ENCODE measurements at places on chromosomes 1 and 21.

- no peak for DNase-seq
Observed at GRCh38 chr1:209630383-209631225, 21.6 kb downstream of the LAMB3 start.

GRCh38 chr1:154703170-154703569 lies 95.2 kb upstream of the ADAR start:
- DNase-seq = no peak

DNA sequence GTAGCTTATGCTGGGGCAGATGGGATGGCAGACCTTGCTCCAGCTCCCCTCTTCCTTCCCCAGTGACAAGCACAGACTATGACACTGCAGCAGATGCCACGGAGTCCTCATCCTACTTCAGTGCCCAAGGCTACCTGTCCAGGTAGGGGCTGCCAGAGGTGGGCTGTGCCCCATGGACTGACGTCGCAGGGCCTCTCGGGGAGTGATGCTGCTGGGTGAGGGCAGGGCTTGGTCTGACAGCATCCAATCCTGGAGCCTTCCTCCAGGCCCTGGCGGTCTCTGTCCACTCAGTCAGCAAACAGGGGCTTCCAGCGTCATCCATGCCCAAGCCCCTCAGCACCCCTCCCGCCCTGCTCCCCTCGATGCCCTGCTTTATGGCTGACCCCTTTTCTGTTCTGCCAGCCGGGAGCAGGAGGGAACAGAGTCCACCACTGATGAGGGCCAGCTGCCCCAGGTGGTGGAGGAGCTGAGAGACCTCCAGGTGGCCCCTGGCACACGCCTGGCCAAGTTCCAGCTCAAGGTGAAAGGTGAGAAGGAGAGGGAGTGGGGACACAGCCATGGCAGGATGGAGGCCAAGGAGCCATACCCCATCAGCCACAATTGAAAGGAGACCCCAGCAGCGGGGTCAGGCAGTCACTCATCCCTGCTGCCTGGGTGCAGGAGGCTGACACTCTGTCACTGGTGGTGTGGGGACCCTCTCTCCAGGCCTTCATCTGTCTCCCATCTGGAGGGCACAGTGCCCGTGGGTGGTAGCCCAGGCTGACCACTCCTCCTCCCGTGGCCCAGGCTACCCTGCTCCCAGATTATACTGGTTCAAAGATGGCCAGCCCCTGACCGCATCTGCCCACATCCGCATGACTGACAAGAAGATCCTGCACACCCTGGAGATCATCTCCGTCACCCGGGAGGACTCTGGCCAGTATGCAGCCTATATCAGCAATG lies 73.6 kb downstream of the TRIM11 start:
- DNase-seq = no peak

GRCh38 chr21:26595971-26596370 lies 22.9 kb upstream of the CYYR1 start:
- no peak for DNase-seq

DNA sequence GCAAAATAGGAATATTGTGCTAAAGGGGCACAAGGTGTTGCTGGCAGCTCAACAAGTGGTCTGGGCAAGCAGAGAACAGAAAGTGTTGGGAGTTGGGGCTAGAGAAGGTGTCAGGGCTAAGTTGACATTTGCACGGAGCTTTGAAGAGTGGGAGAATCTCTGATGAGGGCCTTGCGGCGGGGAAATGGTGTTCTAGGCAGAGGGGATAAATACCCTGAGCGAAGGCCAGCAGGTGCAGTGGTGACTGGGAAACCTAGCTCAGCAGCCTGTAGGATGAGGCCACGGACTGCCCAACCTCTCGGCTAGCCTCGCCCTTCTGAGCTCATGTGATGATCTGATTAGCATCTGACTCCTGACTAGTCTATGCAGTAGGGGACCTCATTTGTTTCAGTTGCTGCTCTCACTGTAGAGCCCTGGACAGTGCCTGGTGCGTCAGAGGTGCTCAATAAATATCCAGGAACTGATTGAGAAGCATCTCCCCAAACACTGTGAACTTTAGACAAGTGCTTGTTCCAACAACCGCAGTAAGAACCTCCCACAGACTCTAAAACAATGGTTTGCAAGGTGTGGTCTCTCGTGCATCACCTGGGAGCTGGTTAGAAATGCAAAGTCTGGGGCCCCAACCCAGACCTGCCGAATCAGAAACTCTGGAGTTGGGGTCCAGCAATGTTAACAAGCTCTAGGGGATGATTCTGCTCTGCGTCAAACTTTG lies 1.0 kb upstream of the FOXO6 start:
- no peak for DNase-seq

GRCh38 chr1:188269956-188270355 lies 1441.2 kb downstream of the PLA2G4A start:
- DNase-seq = no peak

GRCh38 chr1:24311741-24312140 lies 7.4 kb upstream of the GRHL3 start:
- no peak for DNase-seq

DNA sequence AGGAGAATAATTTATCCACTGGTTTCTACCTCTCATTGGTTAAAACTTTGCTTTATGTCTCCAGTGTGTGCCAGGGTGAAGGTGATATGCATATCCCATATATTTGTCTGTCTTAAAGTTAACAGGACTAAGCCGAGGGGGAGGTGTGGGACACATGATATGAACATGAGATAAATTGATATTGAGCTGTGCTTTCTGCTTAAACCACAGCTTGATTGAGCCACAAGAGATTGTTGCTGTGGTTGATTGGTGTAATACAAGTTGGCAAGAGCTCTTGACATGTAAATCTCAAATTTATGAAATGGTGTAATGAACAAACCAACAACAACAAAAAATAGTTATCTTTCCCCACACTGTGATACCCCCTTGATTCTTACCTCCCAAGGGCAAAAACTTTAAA lies 1295.5 kb upstream of the NCAM2 start:
- DNase-seq = no peak

- DNase-seq = no peak
Observed at GRCh38 chr1:98019747-98020146, 98.9 kb upstream of the DPYD start.

DNA sequence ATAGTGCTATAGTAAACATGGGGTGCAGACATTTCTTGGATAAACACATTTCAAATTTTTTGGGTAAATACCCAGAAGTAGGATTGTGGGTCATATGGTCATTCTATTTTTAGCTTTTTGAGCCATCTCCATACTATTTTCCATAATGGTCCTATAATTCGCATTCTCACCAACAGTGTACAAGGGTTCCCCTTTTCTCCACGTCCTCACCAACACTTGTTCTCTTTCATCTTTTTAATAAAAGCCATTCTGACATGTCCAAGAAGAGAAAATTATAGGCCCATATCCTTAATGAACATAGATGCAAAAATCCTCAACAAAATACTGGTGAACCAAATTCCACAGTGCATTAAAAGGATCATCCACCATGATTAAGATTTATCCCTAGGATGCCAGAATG lies 8.9 kb downstream of the STUM start:
- no peak for DNase-seq

- peak; percentile 42 for DNase-seq
Observed at GRCh38 chr1:89523572-89524368, 859 bp upstream of the LRRC8B start.

GRCh38 chr1:150762552-150762951 lies 3.0 kb downstream of the CTSS start:
- DNase-seq = no peak

- no peak for DNase-seq
Observed at GRCh38 chr1:176919386-176920378, 244.8 kb downstream of the ASTN1 start.

- DNase-seq = no peak
Observed at GRCh38 chr1:99737016-99737415, 29.4 kb downstream of the FRRS1 start.
